ENCODE measurements at places on chromosomes 4 and X.

- DNase-seq = no peak
Measured at GRCh38 chr4:25890571-25891485, 23.2 kb upstream of the SMIM20 start.

- DNase-seq = no peak
Measured at GRCh38 chr4:7630568-7631287, 196.0 kb upstream of the PSAPL1 start.

DNA sequence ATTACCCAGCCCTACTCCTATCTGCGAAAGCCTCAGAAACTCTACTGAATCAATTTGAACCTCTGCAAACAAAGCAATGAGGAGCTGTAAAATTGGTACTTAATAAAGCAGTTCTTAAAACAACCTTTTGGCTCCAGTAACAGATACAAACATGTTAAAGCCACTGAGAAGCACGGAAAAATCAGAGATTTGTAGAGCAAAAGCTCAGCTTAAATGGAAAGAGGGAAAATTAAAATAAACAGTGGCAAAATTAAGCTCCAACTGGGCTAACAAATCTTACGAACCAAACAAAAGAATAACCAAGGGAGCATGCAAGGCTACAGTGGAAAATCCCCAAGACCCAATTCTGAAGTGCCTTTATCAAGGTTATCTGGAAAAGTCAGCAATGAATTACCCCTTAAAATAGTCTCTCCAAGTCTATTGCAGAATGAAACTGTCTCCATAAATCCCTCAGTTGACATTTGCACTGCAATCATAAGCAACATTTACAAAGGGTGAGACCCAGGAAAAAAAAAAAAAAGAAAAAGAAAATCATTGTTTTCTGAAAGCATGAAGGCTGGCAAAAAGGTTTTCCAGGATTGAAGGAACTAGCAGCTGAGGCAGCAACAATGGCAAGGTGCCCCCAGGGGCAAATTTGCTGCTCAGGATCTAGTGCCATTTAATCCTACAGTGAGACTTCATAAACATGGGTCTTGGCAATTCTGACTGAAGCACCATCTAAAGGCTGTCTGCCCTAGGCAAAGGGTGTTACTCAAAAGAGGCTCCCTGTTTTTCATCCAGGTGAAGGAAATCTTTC lies 40.1 kb downstream of the USP46 start:
- no peak for DNase-seq

DNA sequence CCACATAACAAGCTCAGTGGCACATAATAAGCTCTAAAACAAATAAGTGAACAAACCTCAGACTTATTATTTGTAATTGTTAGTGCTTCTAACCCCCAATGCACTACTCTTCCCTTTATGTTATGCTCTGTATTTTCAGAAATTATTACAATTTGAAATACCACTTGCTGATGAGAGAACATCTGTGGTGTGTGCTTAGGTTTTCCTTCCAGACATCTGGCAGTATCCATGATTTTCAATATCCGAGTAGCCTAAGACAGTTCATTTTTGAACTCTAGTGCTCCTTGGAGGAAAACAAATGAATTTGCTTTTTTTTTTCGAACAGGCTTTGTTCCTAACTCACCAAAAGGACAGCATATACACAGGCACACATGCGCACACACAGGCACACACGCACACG lies 278.7 kb upstream of the CLNK start:
- DNase-seq = no peak

GRCh38 chr4:107862658-107863057 lies 37.9 kb downstream of the SGMS2 start:
- DNase-seq = no peak

GRCh38 chr4:26130841-26131432 lies 189.9 kb upstream of the RBPJ start:
- DNase-seq = no peak

- no peak for DNase-seq
Measured at GRCh38 chr4:3077796-3078195, 3.3 kb downstream of the HTT start.

DNA sequence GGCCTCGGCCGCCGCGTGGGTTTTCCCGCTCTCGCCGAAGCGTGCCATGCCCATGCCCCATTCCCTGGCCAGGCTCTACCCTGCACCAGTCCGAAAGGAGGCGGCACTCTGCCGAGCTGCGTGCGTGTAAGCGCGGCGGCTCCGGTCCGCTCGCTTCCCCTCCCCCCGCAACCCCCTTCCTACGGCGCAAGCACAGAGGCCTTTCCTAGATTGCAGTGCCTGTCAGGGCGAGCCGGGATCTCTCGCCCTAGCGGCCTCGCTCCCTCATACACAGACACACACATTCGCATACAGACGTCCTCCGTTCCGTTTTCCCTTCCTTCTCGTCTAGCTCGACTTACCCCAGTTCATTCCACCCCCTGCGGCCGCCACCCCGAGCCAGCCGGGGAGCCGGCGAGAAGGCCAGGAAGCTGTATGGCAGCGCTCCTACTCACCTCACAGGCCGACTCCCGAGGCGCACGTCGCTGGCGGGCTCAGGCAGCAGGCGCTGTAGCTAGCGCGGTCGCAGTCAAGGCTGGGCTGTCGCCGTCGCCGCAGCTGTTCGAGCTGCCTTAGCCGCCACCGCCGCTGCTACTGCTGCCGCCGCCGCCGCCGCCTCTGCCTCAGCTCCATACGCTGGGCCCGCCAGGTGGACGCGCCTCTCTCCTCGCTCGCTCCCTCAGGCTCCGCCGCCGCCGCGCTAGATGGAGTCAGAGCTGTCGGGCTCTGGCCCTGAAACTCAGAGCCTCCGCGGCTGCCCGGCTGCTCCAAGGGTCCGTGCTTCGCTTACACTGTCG lies 615 bp downstream of the NEXMIF start:
- DNase-seq = no peak

DNA sequence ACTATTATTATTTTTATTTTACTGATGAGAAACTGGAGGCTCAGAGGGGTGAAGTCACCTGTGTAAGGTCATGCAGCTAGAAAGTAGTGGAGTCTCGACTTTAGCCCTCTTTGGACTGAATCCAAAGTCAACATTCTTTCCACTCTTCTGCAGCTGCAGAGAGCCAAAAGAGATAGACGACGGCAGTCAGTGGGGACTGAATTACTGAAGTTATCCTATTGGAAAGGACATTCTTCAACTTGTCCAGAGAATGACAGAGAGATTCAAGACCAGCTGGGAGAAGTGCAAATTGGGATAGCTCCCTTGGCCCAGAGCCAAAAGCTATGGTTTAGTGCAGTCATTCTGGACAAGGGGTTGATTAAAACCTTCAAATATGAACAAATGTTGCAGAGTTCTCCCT lies 42.5 kb downstream of the VGLL1 start:
- no peak for DNase-seq

DNA sequence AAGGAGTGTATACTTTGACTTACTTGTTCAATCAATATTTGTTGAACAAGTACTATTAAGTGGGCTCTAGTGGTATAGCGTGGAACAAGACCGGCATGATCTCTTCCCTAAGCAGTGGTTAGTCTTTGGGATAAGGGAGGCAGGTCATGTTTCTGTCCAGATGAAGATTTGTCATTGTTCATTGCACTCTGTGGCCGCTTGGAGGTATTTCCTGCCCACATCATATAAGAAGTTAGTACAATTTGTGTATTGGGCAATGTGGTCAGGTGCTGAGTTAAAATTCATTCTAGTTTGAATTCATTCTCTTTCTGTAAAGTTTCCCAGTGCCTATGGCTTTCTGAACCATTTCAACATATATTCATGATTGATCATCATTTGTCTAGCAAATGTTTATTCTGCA lies 101.1 kb upstream of the SHISA3 start:
- DNase-seq = no peak

- DNase-seq = no peak
Measured at GRCh38 chr4:146522869-146523205, 1.1 kb upstream of the SLC10A7 start.

GRCh38 chr4:1591107-1591506 lies 93.0 kb downstream of the FAM53A start:
- DNase-seq = no peak

GRCh38 chr4:47287735-47288134 lies 175.8 kb downstream of the COMMD8 start:
- no peak for DNase-seq

DNA sequence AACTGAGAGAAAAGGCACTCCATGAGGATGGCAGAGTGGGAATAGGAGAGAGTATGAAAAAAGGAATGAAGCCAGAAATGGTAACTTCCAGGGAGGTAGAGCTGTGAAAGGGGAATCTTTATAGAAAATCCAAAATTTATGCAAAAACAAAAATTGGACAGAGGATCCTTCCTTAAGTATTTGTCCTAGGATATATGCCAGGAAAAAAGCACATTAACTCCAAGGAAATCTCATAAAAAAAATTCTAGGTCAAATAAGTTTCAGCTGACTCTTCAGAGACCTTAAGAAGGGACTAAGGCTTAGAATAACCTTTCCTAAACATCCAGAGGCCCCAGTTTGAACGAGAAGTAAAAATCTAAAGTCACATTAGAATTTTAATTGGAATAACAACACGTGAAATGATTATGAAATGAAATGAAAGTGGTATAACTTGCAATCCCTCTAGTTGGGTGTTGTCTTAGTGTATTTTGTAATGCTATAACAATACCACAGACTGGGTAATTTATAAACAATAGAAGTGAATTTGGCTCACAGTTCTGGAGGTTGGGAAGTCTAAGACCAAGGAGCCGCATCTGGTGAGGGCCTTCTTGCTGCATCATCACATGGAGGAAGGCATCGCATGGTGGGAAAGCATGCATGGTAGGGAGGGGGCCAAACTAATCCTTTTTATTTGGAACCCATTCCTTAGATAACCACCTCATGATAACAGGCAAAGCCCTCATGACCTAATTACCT lies 145.4 kb upstream of the RXFP1 start:
- no peak for DNase-seq

GRCh38 chrX:150731795-150732194 lies 38.6 kb downstream of the MTMR1 start:
- peak; percentile 6 for DNase-seq

GRCh38 chrX:7085879-7086278 lies 61.6 kb upstream of the STS start:
- no peak for DNase-seq

- DNase-seq = peak; percentile 43
Measured at GRCh38 chr4:128782076-128782715, 27.3 kb upstream of the JADE1 start.

DNA sequence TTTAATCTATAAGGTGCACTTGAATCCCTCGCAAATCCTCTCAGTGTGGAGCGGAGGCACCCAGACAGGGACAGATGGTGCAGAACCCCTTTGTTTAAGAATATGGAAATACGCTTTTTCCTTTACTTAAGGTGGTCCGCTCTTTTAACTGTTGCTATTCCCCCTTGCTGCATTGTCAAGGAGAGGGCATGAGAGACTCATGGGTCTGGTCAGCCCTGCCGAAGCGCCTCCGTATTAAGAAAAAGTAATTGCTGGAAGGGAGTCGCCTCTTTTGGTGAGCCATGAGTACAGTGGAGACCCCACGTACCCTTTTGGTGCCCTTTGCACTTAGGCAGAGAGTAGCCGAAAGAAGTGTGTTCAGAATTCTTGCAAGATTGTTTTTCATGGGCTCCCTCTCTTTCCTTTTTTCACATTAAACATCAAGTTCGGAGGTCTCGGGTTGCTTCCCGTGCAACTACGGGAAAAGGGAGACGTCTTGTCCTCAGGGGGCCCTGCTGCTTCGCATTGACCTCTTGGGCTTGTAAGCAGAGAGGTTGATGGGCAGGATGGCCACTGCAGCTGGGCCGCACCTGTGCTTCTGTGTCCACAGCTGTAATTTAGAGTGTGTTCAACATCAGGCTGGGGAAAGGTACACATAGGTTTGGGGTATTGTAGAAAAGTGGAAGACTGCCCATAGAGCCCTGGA lies 109.6 kb downstream of the SPRY1 start:
- no peak for DNase-seq

DNA sequence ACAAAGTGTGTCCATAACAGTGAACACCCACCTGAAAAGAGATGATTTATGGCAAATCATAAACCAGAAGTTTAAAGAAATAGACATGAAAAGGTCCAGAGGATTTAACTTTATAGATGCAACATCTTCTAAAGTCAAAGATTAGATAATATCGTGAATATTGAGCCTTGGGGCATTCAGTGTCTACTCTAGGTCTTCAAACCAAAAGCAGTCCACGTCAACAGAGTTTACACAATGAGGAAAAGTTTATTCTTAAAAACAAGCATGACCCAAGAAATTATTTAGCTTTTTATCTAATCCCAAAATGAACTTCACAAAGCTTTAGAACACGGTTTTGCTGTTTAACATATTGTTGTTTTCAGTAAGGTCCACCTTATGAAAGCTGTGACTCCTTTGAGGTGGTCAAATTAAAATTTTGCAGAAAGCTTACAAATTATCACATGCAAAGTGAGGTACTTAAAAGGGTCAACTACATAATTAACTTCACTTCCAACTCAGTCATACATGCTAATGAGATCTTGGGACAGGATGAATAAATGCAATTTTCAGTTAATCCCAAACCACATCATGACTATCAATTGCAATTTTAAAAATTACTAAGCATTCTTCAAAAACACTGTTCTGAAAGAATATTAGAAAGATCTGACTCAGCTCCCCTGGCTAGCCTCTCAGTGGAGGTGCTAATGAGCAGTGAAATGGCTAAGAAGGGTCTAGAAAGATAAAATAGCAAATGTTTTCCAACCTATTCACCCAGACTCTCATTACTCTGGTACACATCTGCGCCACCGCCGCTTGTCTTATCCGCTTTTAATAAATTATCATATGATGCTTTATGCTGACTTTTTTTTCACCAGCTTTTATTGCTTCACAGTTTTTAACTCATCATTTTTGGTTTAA lies 92.4 kb upstream of the WDR17 start:
- DNase-seq = no peak

GRCh38 chr4:123503698-123504363 lies 107.2 kb downstream of the SPRY1 start:
- no peak for DNase-seq

GRCh38 chr4:104973708-104974107 lies 173.0 kb upstream of the TET2 start:
- no peak for DNase-seq

DNA sequence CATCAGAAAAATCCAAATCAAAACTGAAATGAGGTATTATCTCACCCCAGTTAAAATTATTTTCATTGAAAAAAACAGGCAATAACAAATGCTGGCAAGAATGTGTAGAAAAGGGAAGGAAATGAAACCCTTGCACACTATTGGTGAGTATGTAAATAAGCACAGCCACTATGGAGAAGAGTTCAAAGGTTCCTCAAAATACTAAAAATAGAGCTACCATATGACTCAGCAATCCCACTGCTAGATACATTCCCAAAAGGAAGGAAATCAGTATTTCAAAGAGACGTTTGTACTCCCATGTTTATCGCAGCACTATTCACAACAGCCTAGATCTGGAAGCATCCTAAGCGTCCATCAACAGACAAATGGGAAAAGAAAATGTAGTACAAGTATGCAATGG lies 932.4 kb downstream of the PCDH18 start:
- no peak for DNase-seq

GRCh38 chr4:113243312-113243711 lies 193.9 kb downstream of the ANK2 start:
- no peak for DNase-seq

GRCh38 chrX:119130911-119131310 lies 3.3 kb upstream of the KIAA1210 start:
- no peak for DNase-seq

DNA sequence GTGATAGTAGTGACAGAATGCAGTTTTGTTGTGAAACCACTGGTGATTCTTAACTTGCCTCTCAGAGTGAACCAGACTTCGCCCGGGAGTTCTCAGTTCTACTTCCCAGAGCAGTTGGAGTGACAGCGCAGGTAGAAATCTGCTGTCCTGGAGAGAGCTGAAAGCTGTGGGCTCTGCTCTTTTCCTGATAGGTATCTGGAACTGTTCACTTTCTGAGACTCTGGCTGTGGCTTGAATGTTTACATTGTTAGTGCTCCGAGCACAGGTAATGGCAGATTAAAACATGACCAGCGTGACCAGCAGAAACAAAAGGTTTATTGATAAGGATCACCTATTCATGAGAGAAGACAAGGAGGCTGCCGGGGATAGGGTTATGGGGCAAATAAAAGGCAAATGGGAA lies 360.7 kb downstream of the BMPR1B start:
- DNase-seq = no peak

Data from stimulated activated CD8-positive, alpha-beta memory T cell treated with anti-CD3 and anti-CD28 coated beads, Interleukin-15, amount 100 ng/mL, for 4 hours (primary cell).